ENCODE measurements at places on chromosomes 12 and 14.

DNA sequence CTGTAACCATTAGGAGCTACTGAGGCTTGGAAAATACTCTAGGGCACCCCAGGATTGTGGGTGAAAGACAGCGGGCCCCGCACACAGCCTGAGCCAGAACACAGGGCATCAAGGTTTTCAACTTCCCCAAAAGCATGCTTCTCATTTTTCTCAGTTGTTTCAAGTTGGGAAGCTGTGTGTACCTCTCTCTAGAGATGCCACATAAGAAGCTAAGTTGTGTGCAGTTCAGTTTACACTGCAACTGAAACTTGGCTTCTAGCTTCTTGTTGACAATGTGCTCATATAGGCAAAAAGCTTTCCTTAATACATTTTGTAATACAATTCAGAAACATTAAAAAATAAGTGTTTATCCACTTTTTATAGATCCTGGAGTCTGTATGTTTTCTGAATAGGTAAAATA is 88.1 kb upstream of the PTPRR start:
- DNase-seq, result no peak

GRCh38 chr14:76006253-76006652 is 20.7 kb downstream of the IFT43 start:
- no peak for DNase-seq

GRCh38 chr12:125331342-125332052 is 266.3 kb downstream of the AACS start:
- no peak for DNase-seq

GRCh38 chr12:41521872-41522379 is 333.8 kb downstream of the PDZRN4 start:
- no peak for DNase-seq

DNA sequence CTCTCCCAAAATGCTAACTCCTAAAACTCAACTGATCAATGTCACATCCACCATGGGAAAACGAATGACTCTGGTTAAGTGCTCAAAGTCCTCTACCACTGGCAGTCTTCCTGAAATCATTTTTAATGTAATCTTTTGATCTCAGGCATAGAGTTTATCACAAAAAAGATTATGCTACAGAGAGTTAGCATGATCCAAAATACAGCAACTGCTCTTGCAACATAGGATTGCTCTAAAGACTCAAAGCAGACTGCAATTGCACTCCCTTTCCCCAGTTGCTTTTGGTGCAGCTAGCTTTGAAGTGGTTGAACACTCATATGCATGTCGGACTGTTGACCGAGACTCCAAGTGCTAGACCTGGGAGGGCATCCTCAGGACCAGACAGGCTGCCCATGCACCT is 109.3 kb downstream of the C12orf42 start:
- DNase-seq, result no peak

DNA sequence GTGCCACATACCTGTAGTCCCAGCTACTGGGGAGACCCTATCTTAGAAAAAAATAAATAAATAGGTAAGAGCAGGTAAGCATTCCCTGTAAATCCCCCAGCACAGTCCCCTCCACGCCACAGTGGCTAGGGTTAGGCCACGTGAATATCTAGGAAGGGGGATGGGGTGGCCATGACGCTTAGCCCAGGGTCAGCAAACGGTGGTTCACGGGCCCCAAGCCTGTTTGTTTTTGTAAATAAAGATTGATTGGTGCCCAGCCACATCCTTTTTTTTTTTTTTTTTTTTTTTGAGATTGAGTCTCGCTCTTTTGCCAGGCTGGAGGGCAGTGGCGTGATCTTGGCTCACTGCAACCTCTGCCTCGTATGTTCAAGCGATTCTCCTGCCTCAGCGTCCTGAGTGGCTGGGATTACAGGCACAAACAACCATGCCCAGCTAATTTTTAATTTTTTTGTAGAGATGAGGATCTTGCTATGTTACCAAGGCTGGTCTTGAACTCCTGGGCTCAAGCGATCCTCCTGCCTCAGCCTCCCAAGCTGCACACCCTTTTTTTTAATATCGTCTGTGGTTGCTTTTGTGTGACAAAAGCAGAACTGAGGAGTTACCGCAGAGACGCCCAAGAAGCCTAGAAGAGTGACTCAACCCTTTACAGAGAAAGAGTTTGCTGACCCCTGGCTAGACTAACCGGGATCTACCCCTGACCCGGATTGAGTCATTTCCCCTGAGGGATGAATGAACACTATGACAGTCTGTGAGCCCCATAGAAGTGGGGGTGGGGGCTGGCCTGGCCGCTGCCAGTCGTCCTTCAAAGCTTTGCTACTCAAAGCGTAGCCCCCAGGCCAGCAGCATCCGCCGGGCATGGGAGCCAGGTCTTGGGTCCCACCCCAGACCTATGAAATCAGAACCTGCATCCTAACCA is 113.7 kb upstream of the NCOR2 start:
- DNase-seq, result peak; percentile 39

DNA sequence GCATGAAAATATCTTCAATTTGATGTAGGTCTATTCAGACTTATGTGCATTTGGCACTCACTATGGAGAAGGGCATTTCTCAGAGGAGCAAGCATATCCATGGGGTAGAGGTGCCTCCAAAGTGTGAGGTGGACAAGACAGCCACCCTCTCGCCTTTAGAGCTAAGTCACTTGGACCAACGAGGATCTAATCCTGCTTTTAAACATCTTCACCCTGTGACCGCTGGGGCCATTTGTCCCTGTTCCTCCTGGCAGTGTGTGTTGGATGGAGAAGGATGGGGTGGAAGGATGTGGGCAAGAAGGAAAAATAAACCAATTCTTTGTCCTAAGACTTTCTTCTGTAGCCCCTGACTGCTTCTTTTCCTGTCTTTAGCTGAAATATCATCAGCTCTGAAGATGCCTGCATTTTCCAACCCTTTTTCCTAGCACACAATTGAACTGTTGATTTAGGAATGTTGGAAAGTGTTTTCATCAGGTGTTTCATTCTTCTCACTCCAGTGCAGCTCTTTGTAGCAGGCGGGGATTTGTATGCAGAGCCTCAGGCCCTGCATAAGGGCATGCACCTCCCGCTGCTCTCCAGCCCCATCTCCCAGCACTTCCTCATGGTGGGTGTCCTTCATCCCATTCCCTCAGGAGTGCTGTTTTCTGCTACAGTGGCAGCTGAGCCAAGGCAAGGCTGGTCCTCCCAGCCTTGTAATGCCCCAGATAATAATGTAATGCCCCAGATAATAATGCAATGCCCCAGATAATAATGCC is 5.3 kb downstream of the FGF6 start:
- DNase-seq, result no peak

- DNase-seq, result no peak
These were observed 22.4 kb downstream of the ACTN1 start for GRCh38 chr14:68956724-68957123.

GRCh38 chr12:9928607-9929006 is 3.6 kb downstream of the CLEC2A start:
- no peak for DNase-seq

- no peak for DNase-seq
These were observed 234.0 kb upstream of the HMGA2 start for GRCh38 chr12:65590318-65590717.

DNA sequence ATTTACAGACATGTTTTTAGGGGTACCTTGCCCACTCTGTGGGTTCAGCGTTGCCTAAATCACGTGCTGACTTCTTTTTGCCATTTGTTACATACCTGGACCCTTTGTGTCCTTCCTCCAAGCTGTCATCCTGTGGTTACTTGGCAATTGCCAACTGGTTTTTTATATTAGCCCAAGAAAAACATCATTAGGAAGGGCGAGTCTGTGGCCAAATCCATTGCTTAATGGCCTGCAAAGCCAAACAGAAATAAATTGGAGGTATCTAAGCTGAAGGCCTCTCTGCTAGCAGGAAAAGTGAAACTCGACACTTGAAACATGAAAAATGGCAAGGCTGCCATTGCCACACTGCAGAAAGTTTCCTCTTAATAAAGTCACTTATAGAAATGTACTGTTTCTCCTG is 190.4 kb downstream of the NUAK1 start:
- DNase-seq, result no peak

DNA sequence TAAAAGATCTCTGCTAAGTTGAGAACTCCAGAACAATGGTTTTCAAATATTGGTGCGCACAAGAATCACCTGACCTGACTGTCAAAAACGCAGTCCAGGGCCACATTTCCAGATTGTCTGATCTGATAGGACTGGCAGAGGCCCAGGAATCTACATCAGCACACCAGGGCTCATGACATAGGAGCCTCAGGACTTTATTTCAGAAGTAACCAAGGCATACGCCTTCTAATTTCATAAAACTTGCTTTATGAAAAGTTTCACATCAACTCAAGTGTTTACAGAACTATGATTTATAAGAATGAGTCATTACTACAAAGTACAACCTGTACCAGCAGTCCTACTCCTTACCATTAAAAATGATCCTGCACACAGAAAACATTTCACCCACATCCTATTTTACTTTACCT is 47.7 kb upstream of the PTPRO start:
- no peak for DNase-seq

GRCh38 chr14:23177181-23177580 is 6.3 kb downstream of the SLC7A8 start:
- no peak for DNase-seq

GRCh38 chr12:102169922-102170621 is 27.6 kb downstream of the PMCH start:
- DNase-seq, result no peak

GRCh38 chr12:39835517-39836489 is 216.2 kb upstream of the ABCD2 start:
- no peak for DNase-seq

- no peak for DNase-seq
These were observed 6.0 kb downstream of the TMCC3 start for GRCh38 chr12:94644141-94644979.

DNA sequence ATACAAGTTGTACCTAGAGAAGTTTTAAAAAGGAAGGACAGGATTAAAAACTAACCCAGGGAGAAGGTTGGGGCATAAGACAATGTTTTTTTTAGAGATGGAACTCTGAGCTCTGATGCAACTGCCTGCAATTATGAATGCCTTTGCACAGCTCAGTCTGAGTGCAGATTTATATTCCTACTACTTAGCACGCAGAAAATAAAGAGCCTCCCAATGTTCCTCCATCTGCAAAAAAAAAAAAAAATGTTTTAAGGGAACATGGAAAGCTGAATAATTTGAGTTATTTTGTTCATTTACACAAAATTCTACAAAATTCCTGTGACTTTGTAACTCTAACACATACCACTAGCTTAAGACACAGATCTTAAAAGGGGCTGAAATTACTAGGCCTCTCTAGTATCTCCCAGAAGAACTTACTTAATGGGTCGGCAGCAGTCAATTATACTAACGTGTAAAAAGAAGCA is 15.7 kb downstream of the CLIP1 start:
- DNase-seq, result no peak

- no peak for DNase-seq
These were observed 1.5 kb upstream of the GPR65 start for GRCh38 chr14:88003425-88003824.

GRCh38 chr14:101255765-101256125 is 305.6 kb upstream of the DIO3 start:
- DNase-seq, result no peak

- no peak for DNase-seq
These were observed 66.1 kb downstream of the WASHC3 start for GRCh38 chr12:101995684-101996083.

GRCh38 chr12:42129595-42130204 is 15.0 kb downstream of the GXYLT1 start:
- DNase-seq, result no peak

GRCh38 chr12:62695696-62696095 is 229.1 kb downstream of the MON2 start:
- DNase-seq, result no peak

DNA sequence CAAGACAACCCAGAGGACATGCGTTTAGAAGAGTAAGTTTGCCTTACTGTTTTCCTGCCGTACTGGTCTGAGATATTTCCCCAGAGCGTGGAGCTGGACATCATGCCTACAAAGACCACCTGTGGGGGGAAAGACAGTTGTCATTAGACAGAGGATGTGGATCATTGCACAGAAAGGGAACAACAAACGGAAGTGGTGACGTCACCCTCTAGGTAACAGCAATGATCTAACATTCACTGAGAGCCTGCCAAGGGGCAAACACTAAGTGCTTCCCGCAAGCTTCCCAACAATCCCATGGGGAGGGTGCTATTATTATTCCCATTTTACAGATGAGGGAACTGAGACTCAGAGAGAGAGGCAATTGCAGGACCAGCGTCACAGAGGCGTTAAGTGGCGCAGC is 48.5 kb downstream of the SVOP start:
- DNase-seq, result no peak

DNA sequence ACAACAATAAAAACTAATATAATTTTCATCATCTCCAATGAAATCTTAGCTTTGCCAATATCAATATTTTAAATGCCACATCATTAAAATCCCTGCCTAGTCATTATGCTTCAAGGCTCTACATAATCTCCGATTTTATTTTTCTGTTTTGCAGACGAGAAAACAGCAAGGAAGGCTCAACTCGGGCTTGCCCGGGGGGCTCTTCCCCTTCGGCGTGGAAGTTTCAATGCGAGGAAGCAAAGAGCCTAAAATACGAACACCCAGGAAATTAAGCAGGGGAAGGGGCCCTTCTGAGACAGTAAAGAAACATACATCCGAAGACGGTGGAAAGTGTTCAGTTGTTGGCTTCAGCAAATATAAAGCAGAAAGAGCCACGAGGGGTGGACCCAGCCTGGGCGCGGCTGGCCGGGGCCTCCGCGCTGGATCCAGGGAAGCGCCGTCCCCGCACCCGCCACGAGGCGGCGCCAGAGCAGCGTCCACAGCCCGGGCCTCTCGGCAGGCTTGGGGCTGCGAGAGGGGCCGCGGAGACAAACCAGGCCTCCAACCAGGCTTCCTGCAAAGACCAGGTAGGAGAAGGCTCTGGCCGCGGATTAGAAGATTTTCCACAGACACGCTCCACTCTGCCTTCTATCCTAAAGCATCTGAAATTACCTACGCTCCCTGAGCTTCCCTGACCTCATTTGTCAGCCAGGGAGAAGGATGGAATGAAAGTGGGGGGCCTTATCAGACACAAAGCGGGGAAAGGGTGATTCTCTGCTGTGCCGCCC is 77.2 kb downstream of the SERPINA3 start:
- DNase-seq, result peak; percentile 65

DNA sequence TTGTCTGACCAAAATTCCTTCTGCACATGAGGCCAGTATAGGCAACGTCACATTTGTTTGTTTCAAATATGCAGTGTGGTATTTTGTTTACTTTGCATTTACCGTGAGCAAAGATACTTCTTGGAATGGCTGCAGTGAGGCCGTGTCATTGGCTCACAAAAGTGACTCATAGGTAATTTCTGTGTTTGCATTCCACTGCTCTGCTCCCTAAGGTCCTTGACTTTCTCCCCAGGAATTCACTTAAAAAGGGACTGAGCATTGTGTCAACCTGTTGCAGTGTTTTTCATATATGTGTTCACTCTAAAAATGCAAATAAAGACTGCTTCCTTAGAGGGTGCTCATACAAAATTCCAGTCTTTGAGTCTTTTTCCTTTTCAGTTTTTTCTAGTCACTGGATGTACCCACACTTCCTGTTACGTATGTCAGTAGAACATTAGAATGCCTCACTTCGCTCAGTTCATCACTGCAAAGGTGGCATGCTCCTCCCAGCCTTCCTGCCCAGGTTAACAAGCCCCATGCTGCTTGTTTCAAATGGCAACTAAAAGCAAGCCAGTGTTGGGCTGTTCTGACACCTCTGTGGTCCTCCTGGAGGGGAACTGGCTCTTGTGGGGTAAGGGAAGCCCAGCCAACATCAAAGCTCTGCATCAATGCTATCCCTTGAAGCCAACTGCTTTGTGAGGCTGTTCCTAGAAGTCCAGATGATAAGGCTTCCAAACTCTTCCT is 9.1 kb downstream of the C12orf76 start:
- no peak for DNase-seq

- DNase-seq, result no peak
These were observed 27.8 kb upstream of the PNMA1 start for GRCh38 chr14:73741876-73742519.
